ENCODE measurements at places on chromosomes 12 and 14.
A peak's percentile ranks its signal among the peaks of the same experiment; 100 is the strongest.

- no peak for DNase-seq
These were observed 569 bp upstream of the ARHGEF40 start for GRCh38 chr14:21069388-21070082.

GRCh38 chr12:2409656-2410265 lies 357.0 kb downstream of the CACNA1C start:
- no peak for DNase-seq

GRCh38 chr14:88985654-88986053 lies 161.2 kb downstream of the TTC8 start:
- no peak for DNase-seq

GRCh38 chr14:89476354-89476896 lies 59.4 kb upstream of the FOXN3 start:
- DNase-seq: no peak

- no peak for DNase-seq
These were observed 8.4 kb downstream of the GPRC5A start for GRCh38 chr12:12899530-12900380.

- no peak for DNase-seq
These were observed 60.3 kb downstream of the TBC1D30 start for GRCh38 chr12:64884728-64885127.

DNA sequence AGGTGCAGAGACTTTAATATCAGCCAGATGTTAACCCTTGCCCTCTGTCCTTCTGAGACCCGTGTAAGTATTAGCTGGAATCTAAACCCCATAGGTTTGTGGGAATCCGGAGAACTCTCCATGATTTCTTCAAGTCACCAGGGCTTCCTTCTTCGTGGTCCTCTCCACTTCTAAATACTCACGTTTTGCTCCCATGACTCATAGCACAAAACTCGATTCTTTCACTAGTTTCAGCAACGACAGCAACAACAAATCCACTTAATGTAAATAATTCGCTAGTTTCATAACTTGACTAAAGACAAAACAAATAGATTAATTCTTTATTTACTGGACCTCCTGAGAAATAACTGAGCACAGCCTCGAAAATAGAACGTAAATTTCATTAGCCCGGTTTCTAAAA lies 4.4 kb upstream of the CLEC2A start:
- no peak for DNase-seq

GRCh38 chr12:14111230-14111865 lies 129.9 kb upstream of the GRIN2B start:
- peak; percentile 33 for DNase-seq

DNA sequence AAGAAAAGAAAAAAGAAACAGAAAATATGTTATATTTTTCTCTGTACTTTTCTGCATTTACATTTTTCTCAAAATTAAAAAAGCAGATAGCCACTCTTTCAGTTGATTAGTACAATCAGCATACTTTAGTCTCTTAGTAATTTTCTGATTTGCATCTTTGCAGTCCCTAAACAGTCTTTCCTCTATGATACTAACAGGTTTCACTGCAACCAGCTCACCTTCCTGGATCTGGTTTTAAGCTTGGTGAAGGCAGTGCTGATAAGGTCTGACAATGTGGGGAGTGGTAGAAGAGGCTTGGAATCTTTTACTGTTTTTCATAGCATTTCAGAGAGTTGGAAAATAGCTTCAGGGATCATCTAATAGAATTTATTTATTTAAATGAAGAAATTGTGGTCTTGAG lies 457.6 kb downstream of the ZFP36L1 start:
- no peak for DNase-seq

DNA sequence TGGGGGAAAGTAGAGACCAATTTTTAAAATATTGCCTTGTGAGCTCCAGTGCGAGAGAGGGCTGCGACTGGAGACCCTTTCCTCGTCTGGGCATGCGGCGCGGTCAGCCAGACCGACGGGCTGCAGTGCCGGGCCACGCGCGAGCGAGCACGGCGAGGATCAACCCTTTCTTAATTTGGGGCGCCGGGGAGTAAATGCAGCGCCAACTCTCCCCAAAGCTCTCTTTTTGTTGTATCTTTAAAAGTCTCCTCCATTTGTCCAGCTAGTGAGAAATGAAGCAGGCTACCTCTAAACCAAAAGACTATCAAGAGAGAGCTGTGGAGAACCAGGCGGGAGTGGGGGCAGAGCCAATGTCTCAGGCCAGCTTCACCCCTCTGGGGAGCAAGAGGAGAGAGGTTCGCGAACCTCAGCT lies 1.4 kb downstream of the SIX1 start:
- no peak for DNase-seq

DNA sequence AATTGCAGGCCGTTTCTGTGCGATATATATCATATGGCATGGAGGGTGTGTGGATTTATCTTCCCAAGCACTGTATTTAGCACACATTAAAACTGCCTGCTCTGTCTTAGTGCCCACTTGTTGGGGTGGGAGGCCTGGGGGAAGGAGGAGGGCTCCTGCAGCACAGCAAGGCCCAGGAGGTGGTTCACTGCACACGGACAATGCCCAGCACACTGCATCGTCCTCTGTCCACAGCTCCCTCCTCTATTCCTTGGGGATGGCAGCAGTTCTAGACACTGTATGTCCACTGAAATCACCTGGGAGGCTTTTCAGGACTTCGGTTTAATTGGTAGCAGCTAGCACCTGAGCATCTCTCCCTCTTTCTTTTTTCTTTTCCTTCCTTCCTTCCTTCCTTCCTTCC lies 161.2 kb downstream of the KTN1 start:
- no peak for DNase-seq

DNA sequence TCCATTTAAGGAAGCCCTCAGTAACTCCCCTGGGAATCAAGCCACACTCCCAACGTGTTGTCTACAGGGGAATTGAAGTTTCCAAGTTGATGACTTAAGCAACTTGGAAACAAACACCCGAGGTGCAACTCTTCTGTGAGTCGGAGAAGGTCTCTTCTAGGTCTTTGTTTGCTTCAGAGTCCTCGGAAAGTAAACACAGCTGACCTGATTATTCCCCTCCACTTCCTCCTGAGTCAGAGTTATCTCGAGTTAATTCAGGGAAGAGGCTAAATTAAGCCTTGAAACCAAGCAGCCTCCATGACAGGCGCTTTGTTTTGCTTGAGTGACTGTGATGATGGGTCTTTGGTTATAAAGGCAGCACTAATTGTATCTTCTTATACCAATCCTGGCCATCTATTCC lies 41.8 kb downstream of the TUNAR start:
- no peak for DNase-seq

All from NT2/D1 (cell line).